Stimulated activated CD8-positive, alpha-beta memory T cell treated with anti-CD3 and anti-CD28 coated beads, Interleukin-4, amount 100 ng/mL, for 1 hour (primary cell): ENCODE measurements at places on chromosomes 4 and X.

DNA sequence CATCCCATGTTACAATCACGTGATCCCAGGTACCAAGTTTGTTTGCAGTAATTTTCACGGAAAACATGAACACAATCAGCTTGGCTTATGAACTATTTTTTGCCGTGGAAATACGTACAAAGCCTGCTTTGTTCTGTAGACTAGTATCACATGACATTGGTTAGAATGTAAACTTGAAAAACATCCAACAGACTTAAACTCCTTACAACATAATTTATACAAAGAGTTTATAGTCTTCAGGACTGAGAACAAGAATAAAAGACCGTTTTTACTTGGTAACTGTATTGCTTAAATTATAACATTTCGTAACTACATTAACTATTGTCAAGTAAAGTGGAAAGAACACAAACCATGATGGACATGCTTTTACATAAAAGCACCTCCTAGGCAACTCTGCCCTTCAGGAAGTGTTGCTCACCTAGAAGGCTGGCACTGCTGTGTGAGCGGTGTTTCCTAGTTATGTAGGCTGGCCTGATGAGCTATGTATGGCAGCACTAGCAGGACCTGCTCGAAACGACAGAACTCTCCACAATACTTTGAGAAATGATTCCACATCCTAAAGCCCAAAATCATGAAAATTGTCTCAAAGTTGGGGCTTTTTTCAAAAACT is 41.8 kb upstream of the WDR1 start:
- no peak for DNase-seq

GRCh38 chr4:166277853-166278252 is 404.8 kb downstream of the TLL1 start:
- no peak for DNase-seq

DNA sequence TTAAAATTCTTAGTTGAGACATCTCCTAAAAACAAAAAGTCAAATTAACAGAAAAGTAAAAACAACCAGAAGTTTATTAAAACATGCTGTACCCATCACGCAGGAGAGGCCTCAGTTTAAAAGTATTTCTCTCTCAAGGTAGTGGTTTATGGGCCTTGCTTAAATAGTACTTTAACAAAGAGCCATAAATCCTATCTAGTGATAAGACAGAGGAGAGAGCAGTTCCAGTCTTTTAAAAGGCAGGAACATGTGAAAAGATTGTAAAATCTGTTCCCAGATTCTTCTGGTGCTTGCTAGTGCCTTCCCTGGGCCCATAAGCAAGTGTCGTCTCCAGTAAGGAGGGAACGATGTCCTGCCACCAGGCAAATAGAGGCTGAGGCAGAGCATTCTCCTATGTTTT is 476.3 kb upstream of the ADGRL3 start:
- DNase-seq, result no peak

DNA sequence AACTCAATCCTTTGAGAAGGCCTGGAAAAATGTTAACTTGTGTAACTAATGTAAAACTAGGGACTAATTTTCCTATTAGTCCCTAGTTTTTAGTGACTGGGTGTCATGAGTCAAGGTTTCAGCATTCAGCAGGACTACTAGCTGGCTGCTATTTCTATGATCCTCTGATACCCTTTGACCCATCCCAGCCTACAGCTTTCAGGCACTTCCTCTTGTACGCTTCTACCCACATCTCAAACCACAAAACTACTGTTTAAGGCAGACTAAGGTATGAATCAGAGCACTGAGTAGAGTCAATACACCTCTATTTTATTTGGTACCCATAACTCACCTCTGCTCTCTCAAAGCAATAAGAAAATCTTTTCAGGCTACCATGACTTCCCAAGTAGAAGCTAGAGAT is 809.6 kb downstream of the PDHA2 start:
- DNase-seq, result no peak

DNA sequence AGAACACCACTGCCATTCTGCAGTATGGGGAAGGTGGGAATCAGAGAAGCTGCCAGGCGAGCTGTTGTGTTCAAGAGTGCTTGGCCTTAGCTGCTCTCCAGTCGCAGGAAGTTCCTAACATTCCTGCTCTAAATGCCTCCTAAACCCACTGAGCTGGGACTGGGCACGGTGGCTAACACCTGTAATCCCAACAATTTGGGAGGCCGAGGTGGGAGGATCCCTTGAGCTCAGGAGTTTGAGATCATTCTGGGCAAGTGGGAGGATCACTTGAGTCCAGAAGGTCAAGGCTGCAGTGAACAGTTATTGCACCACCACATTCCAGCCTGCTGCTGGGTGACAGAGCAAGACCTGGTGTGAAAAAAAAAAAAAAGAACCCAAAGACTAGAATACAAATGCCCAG is 690.3 kb upstream of the FAM241A start:
- no peak for DNase-seq

DNA sequence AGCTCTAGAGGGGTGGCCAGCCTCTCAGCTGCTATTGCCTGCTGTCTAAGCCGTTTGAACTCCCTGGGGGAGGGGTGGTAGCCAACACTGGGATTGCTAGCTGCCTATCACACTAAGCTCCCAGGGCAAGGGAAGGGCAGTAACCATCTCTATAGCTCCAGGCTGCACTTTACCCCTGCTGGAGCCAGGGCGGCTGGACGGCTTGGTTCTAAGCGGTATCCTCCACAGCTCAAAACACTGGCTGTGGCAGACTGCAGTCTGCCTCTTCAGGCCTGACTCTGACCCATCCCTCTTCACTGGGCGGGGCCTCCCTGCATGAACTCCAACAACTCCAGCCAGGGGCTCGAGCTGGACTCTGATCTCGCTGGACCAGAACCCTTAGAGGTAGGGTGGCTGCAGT is 55.3 kb upstream of the GNRHR start:
- DNase-seq, result no peak
